ENCODE measurements at places on chromosomes 16 and 17.
A peak's percentile ranks its signal among the peaks of the same experiment; 100 is the strongest.

DNA sequence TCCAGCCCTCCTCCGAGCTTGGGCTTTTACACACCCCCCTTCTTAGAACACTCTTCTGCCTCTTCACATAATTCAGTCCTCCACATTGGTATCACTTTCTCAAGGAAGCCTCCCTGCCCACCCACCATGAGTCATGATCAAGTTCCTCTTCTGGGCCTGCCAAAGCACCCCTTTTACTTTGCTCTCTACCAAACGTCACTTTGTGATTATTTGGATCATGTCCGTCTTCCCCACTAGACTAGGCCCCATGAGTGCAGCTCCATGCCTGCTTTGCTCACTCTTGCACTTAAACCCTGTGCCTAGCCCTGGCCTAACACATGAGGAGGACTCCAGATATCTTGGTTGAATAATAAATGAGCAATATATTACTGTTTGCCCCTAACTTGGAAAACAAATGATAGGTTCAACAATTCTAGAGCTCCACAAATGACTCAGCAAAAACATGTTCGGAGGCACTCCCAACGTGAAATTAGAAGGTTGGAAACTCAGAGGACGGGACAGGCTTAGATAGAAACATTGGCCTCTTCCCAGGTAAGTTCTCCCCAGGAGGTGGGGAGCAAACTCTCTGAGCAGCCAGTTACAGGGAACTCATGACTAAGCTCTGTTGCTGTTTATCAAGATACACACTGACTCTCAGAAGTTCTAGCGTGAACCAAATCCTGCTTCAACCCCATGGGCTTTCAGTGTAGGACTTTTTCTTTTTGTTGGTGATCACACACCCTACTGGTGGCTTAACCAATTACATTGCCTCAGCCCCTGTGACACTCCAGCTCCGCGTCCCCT is 28.3 kb downstream of the G6PC1 start:
- DNase-seq: peak; percentile 42

DNA sequence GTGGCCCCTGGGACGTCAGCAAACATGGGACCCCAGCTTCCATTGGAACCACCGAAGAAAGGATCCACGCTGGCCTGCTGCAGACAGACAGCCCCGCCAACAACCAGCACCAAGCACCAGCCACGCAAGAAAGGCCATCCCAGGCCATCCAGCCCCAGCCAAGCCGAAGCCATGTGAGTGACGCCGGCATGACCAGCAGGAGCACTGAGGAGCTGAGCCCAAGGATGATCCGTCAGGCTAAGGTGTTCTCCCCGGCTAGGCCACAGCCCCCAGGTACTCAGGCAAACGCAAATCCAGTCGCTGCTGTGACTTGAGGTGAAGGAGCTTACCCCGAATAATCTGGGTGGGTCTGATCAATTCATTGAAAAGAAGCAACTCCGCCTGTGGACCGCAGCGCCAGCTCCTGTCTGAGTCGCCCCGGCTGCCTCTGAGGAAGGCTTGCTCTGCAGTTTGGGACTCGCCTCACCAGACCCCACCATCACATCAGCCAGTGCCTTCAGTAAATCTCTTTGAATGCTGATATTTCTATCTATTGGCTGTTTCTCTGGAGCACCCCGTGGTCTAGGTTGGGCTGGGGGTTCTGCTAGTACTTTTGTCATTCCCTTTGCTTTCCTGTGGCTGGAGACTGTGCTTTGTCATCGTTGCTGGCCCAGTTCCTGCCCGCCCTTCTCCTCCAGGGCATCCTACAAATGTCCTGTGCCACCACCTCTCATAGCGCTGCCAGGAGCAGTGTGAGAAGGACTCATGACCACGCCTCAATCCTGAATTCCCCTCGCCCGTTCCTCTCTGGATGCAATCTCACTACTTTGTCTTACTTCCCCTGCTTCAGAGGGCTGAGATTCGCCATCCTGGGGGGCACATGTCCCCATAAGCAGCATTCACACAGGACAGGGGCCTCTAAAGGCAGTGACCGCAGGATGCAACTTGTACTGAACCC is 8.1 kb upstream of the CBX2 start:
- no peak for DNase-seq

- DNase-seq: no peak
Measured at GRCh38 chr17:21286066-21286770, 1.7 kb downstream of the MAP2K3 start.

- DNase-seq: no peak
Measured at GRCh38 chr17:6755281-6755680, 565 bp upstream of the XAF1 start.

DNA sequence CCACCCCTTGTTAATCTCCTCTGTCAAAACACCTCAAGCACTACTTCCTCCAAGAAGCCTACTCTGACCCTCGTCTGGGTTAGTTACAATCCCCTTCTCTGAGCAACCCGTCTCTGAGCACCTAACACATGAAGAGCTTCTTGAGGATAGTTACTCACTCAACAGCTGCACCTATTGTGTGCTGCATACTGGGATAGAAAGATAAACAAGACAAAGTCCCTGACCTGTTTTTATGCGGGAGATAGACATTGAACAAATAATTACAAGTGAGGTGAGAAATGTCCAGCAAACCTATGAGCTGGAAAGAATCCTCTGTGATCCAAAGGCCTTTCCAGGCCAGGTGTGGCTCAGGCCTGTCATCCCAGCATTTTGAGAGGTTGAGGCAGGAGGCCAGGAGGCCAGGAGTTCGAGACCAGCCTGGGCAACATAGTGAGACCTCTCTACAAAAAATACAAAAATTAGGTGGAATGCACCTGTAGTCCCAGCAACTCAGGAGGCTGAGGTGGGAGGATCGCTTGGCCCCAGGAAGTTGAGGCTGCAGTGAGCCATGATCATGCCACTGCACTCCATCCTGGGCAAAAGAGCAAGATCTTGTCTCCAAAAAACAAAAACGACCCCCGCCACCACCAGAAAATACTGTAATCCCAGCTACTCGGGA is 5.5 kb upstream of the ZNF771 start:
- DNase-seq: no peak
